Cardiac fibroblast (primary cell): ENCODE measurements at places on chromosomes 5 and 9.

DNA sequence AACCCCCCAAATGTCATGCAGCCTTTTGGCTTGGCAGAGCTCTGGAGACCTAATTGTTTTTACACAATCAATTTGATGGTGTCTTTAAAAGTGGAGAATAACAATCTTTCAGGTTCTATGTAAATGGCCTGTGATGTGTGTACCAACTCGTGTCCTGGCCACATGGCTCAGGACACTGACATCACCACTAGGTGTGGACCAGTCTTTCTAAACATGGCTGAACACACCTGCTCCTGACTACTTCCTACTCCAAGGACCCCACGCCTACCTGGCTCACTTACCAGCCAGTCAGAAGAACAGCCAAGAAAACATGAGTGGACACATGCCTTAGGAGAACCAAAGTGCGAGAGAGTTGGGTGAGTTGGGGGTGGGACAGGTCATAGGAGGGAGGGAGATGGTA is 71.2 kb downstream of the WDR41 start:
- no peak for DNase-seq

DNA sequence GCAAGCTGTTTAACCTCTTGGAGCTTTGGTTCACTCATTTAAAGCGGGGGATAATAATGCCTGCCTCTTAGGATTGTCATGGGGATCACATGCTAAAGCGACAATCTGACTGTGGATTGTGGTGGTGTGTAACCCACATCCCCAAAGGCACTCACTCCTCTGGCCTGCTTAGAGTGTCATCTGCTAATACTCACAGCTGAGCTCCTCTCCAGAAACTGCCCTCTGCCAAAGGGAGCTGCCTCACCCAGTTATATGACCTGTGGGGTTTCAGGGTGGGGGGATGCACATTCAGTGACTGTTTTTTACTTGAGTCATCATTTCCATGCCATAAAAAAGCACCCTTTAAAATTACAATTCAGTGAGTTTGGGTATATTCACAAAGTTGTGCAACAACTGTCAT is 110.0 kb upstream of the SPOCK1 start:
- peak; percentile 31 for DNase-seq

DNA sequence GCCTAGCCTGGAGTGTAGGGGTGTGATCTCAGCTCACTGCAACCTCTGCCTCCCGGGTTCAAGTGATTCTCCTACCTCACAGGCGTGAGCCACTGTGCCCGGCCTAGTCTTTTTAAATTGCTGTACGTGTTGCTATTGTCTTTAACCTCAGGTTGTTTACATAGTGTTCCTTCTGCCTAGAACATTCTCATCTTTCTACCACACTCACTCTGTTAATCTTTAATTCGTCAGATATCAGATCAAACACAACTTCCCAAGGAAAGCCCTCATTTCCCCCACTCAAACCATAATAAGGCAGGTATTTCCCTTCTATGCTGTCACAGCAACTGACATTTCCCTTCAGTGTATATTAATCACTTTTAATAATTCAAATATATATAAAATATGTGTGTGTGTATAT is 1310.0 kb upstream of the C9orf72 start:
- DNase-seq, result no peak

- DNase-seq, result no peak
Measured at GRCh38 chr9:86485359-86485758, 131.1 kb upstream of the TUT7 start.

- DNase-seq, result peak; percentile 71
Measured at GRCh38 chr5:146340260-146341081, 1.8 kb downstream of the POU4F3 start.

- no peak for DNase-seq
Measured at GRCh38 chr5:77369566-77369965, 122.5 kb downstream of the WDR41 start.

DNA sequence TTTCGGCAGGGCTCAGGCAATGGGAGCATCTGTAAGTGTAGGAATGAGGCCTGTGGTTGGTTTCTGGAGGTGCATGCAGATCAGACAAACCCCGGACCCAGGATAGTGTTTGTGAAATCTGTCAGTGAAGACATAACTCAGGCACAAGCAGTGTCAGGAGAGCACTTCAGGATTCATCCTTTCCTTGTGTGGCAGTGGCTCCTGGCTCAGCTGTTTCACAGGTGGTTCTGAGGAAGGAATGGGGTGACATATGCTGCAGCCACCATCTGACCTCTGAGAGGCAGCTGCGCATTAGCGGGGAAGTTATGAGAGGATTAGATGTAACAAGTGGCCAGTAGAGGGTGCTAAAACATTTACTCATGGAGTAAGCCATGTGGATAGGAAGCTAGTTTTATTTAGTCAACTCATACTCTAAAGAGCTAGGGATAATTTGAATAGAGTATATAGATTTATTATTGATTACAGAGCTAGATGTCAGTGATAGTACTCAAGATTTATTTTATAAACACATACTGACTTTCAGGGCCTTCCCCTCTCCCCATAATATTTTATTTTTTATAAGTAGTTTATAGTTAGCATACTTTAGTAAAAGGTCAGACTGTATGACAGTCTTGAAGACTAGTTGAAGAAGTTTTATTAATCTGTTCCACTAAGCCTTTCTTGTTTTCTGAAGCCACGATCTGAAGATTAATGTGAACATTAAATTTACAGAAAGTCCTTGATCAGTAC is 28.4 kb downstream of the NNT start:
- DNase-seq, result peak; percentile 90
